ENCODE measurements at places on chromosomes 11 and 22.

DNA sequence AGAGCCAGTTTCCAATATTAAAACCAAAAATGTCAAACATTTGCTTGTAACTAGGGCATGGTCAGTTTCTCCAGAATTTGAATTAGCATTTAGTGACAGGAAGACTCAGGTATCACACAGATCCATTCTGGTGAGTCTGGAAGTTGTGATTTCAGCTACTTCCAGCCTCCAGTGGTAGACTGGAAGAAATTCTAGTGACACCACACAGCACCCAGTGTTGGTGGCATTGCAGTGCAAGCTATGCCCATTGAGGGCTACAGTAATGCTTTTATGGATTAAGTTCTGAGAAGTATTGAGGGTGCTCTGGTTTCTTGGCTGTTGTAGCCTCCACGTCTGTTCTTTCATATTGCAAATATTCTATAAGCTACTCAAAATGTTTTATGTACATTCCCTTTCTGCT lies 31.4 kb upstream of the MMP20 start:
- DNase-seq = no peak

- DNase-seq = no peak
These were observed 26.7 kb downstream of the SLC25A17 start for GRCh38 chr22:40792451-40792850.

DNA sequence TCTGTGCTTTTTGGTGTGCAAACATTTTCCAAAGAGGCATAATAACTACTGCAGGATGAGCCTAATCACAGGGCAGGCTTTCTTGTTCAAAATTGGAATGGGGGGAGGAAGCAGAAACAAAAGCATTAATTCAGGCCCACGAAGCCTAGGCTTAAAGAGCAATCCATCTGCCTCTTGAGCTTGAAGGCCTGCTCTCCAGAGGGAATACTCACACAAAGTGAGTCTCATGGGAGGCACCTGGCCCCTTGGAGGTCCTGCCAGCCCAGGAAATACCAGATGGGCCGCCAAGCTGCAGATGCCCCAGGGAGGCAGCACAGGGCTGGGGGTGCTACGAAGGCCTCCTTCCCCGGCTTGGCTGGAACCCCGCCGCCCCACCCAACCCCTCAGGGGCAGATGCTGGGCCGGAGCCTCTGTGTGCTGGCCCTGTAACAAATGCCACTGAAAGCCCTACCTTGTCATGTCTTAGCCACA lies 39.3 kb upstream of the COMT start:
- DNase-seq = no peak

GRCh38 chr22:20569059-20570058 lies 61.9 kb downstream of the MED15 start:
- no peak for DNase-seq

DNA sequence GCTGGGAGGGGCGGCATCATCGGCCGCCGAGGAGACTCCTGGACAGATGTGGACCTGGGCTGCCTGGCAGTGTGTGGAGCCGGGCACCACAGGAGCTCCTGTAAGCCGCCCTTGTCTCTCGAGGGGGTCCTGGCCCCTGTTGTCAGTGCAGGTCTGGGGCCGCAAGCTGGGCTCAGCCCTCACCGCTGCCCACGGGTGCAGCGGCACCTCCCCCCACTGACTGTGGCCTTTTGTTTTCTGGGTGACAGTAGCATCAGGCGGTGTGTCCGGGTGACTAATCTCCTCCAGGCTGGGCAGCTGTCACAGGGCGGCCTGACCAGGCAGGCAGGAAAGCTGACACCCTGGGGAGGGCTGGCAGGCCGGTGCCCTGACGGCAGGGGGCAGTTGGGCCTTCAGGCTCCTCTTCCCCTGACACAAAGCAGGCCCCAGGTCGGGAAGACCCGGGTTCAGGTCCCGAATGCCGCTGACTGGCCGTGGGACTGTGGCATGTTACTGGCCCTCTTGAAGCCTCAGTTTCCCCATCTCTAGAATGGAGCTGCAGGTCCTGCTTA lies 16.3 kb downstream of the DGKZ start:
- no peak for DNase-seq

DNA sequence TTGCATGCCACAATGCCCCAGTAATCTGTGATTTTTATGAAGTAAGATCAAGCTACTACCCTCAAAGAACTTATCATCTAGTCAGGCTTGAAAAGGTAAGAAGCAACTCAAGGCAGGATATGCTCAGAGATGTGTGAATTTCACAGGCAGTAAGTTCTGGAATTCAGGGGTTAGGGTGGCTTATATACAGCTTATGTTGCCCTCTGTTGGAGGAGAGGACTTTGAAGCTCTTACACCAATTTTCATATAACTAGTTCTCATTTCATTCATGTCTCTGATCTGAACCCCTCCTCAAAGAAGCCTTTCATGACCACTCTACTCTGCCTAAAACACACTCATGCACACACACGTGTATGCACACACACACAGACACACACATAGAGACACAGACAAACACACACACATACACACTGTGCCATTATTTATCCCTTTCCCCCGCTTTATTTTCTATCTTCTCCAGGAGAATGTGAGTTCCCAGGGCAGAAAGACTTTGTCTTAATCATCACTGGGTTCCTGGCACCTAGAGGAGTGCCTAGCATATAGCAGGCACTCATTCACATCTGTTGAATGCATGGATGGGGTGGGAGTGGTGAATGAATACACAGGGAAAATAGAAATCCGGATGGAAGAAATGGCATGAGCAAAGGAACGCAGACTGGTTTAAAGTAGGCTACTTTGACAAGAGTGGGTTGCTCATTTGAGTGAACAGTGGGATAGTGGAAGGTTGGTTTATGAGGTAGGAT lies 220.7 kb upstream of the ZBED5 start:
- DNase-seq = no peak

DNA sequence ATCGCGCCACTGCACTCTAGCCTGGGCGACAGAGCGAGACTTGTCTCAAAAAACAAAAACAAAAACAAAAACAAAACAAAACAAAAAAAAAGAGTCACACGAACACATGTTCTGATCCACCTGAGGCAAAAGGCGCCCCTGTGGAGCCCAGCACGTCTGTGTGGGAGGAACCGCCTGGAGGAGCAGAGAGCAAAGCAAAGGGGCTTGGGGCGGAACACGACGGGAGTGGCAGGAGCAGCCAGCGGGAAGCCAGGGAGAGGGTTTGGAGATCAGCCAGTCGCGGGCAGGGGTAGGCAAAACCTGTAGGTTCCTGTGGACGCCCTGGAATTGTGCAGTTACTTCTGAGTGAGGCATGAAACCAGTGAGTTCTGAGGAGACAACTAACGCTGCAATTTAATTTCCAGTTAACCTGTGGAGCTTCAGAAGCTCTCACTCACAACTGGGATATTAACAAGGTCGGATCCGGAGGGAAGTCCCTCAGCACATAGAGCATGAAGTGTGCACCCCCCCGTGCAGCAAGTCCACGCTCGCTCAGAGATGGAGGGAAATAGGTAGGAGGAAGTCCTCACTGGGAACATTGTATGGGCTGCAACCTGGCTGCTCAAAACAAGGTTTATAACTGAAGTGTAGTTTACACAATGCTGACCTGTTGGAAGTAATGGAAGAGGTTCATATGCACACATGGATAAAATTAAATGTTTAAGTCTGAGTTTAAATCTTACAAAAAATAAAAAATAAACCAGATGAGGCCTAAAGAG lies 13.2 kb upstream of the USP18 start:
- peak; percentile 24 for DNase-seq

DNA sequence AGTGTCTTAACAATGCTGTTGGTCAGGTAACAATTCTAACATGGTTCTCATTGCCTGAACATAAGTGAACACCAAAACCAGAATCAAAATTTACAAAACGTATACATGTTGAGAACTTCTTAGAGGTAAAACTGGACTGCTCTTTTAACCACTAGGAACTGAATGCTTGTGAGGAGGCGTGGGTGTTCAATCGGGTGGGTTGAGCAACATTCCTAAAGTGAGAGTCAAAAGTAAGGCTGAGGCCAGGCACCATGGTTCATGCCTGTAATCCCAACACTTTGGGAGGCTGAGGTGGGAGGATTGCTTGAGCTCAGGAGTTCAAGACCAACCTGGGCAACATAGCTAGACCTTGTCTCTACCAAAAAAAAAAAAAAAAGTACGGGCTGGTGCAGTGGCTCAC lies 11.5 kb downstream of the PPME1 start:
- DNase-seq = no peak

DNA sequence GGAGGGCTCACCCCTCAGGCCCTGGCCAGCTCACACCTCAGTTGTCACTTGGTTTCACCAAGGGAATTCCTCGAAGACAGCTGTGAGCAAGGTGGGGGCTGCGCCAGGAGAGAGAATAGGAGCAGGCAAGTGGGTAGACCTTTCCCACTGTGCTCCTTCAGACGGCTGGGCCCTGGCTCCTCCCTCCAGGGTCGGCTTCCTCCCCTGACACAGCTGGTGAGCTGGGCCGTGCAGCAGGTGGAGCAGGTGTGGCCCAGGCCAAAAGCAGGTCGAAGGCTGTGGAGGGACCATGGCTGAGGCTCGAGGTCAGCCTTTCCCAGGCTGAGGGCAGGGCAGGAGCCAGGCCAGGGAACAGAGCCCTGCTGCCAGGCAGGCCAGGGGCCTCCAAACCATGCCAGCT lies 12.5 kb upstream of the MYRF start:
- no peak for DNase-seq

- DNase-seq = no peak
These were observed 23.9 kb downstream of the MCHR1 start for GRCh38 chr22:40703174-40703573.

DNA sequence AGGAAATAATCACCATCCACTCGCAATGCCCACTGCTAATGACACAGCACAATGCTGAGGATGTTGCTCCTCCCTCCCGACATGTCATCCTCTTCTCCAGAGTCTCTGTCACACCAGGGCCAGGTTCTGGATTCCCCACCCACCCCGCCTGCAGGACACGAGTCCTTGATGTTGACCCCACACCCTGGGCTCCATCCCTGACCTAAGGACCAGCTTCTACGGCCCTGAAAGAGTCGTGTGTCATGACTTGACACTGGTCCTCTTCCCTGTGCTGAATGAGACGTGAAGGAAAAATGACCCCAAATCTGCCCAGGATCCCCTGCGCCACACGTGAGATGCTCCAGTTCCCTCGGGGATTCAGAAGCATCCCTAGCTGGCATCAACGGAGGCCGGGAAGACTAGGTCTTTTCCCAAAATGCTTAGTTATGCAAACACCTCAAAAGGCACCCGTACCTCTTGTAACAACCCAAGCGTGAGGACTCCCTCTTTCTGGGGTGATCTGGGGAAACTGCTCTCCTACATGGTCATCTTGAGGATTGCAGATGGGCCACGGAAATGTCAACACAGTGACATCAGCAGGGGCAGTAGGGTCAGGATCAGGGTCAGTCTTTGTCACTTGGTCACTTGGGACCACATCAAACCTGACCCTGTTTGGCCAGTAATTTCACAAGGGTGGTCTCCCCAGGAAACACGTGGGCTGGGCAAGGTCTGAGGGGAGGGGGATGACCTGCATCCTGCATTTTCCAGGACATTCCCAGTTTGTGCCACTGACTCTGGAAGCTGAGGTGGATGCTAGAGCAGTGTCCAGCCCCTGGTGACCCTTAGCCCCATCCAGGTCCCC lies 42.0 kb downstream of the IGLL5 start:
- no peak for DNase-seq

DNA sequence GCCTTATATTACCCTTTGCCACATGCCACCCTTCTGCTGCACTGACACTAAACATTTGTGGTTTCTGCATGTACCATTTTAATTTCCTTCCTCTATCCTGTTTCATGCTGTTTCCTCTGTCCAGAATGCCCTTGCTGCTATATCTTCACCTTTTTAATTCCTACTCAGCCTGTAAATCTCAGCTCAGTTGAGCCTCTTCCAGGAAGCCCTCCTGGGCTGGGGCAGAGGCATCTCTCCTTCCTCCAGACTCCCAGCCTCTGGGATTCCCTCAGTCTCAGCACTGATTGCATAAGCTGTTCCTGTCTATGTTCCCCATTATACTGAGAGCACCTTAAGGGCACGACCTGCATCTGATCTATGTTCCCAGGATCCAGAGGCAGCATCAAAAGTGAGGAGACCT lies 98.7 kb downstream of the RNF169 start:
- DNase-seq = no peak

GRCh38 chr11:14347991-14348390 lies 11.0 kb downstream of the RRAS2 start:
- no peak for DNase-seq
